ENCODE measurements at places on chromosomes 7 and 10. TPM values are rescaled to one million over a fixed set of nuclear protein-coding genes. Genes with fewer than 3 reads are reported as not detected.

DNA sequence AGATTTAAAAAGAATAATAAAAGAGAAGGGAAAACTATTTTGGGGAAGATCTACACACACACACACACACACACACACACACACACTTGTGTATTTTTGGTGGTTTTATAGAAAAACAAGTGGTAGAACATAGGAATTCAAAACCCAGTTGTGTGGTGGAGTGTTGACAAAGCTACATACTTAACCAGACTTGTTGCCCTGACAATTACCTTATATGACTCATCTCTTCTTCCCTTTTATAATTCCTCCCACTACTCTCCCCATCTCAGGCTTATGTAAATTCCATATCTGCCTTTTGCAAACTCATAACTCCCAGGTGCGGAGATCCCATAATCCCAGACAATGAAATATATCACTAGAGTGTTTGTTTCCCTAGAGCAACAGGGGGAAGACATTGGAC, 873.7 kb downstream of the NXPH1 start:
- DNase-seq: no peak

The NEBL gene
- total RNA-seq: 1.6 TPM

- DNase-seq: no peak
Measured at GRCh38 chr7:101066833-101067177, 18.5 kb upstream of the TRIM56 start.

DNA sequence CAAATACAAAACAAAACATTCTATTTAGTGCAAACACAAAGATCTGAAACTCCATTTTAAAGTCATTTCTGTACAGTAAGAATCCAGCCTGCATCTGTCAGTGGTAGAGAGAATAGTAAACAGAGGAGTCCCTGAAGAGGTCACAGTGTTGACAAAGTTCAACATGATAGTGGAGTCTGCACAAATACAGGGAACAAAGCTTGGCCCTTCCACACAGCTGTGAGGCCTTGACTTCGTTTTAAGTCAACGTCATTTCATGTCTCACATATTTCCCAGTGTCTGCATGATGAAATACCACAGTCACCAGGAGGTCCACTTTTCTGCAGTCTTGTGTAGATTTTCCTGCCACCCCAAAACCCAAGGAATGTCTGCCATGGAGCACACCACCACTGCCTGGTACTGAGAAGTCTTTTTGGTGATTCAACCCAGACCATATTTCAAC, 33.0 kb downstream of the CYP26A1 start:
- no peak for DNase-seq

DNA sequence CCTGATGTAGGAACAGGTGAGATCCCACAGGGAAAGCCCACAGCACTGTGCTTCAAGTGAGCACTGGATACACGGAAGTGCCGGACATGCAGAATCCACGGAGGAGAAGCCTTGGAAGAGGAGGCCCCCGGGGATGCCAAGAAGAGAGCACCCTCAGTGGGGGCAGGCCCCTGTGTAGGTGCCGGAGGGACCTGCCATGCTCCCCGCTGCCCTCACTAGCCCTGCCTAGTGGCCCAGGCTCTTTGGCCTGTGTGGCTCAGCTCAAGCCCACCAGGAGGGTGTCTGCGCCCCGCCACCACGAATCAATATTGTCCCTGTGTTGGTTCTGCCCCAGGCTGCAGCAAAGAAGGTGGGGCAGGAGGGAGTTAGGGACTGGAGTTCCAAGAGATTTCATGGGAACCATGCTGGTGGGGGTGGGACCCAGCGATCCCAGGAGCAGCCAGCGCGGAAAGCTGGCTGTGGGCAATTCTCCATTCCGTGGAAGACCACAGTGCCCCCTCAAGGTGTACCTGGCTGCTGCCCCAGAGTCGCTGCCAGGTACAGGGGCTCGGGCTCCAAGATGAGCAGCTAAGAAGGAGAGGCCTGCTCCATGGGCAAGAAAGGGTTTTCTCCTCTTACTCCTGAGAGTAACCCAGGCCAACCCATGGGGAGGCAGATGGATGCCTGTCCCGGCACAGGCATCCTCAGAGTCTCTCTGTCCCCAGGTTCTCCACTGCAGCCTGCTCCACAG, 34.9 kb upstream of the LEP start:
- DNase-seq: no peak

DNA sequence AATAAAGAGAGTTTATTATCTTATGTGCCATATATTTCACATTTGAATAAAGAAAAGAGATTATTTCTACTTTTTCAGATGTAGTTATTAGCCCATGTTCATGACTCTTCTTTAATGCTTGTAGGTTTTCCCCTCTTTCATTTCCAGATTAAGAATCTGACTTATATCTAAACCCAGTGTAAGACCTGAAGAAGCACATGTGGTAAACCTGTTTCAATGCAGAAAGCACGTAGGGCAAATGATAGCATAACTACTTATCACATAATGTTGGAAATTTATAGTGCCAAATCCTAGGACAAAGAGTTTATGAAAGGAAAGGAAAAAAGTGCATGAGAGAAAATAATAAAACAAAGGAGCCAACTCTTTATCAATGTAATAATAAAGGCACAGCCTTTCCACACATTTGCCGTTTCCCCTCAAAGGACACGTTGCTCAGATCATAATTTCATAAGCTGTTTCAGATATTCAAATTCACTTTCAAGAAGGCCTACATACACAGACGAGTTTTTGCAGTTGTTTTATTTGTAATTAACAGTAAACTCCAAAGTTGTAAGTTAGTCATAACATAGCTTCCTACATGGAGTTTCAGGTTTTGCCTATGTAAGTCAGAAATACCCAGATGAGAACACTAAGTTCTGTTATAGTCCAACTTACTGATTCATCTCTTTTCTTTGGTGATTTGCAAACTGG, 88.8 kb upstream of the MDFIC start:
- DNase-seq: no peak

DNA sequence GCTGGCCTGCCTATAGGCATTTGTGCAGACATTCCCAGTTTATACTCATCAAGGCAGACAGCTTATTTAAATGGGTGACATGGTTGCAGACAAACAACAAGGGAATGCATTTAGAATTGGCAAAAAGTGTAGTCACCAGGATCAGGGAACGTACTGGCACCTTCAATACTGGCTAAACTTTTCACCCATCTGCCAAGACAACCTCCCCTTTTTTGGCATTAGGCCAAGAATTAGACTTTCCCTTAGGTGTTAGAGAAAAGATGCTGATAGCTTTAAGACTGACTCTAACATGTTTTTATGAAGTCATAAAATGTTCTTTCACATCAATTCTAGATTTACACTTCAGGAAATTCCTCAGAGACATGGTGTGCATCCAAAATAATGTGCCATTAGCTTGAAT, 365.9 kb downstream of the PHTF2 start:
- no peak for DNase-seq

DNA sequence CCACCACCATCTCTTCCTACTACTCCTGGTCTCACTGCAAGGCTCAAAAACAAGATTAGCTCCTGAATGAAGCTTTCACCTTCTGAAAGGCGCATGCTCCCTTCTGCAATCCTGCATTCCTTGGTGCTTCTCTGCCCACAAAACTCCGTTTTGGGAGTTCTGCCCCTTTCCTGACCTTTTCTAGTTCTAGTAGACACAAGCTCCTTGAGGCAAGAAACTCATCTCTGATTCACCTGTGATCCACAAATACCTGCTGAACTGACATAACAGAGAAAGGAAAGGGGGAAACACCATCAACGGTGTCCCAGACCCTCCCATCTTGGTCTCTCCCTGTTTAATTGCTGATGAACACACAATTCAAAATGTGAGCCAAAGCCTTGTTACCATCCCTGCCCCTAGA, 64.0 kb upstream of the EGR2 start:
- DNase-seq: no peak
